ENCODE measurements at places on chromosomes 1 and 21. TPM values are rescaled to one million over a fixed set of nuclear protein-coding genes. Genes with fewer than 3 reads are reported as not detected.

Gene GJA9
- total RNA-seq = not detected

Gene TSPEAR
- 0.23 TPM for total RNA-seq

Gene VAV3
- 4.0 TPM for total RNA-seq

Gene RAB3B
- total RNA-seq = 0.75 TPM

Gene OVAAL
- total RNA-seq = not detected

Measured in esophagus muscularis mucosa (tissue), 4 donors.